ENCODE measurements at places on chromosomes 11 and 22. TPM values are rescaled to one million over a fixed set of nuclear protein-coding genes. Genes with fewer than 3 reads are reported as not detected.

- DNase-seq: peak; percentile 28
Measured at GRCh38 chr11:63613517-63614135, 607 bp downstream of the PLAAT3 start.

GRCh38 chr22:26751217-26751616 lies 93.8 kb downstream of the MIAT start:
- DNase-seq: no peak

ART1 gene
- total RNA-seq: not detected

DNA sequence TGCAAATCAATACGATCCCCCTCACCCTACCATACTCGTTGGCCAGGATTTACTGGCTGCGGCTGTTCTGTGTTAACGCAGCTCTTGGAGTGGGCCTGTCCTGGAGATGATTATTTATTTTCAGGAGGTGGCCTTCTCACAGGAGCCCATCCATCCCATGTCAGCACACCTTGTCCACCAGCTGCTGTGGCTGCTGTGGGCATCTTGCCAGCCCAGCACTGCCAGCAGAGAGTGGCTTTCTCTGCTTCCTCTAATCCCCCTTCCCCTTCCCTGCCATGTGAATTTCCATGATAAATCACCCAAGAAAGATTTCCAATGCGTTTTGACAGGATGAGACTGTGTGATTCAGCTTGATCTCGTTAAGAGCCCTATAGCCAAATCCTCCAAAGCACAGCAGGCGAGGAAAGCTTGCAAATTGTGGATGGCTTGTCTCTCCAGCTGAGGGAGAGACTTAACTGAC lies 309.1 kb upstream of the C11orf87 start:
- no peak for DNase-seq

GRCh38 chr11:75453916-75454655 lies 21.1 kb upstream of the KLHL35 start:
- DNase-seq: peak; percentile 54

VWCE gene
- 2.2 TPM for total RNA-seq

DNA sequence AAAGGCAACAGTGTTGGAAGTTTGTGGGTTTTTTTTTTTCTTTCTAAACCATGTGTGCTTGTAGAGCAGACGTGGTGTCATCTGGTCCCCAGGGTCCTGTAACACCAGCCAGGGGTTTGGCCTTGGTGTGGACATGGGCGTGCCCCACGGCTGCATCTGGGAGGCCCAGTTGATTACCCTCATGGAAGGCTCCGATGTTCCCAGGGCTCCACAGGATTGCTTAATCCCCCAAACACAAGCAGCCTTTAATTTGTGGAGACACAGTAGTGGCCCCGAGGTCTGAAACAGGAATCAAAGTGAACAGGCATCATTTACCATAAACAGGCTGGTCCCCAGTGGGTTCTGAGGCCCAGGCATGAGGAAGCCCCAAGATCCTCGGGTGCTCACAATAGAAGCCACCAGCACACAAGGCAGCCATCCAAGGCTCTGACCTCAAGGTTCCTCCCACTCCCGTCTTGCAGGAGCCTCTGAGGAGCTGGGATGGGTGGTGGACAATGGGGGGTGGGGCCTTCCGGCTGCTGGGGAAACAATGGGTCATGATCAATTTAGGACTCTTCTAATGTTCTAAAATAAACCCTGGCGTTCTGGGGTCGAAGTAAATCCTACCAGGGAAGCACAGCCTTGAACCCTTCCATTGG lies 115.0 kb upstream of the CD82 start:
- no peak for DNase-seq

ZNF215 gene
- total RNA-seq: 6.5 TPM

C11orf97 gene
- not detected for total RNA-seq

DNA sequence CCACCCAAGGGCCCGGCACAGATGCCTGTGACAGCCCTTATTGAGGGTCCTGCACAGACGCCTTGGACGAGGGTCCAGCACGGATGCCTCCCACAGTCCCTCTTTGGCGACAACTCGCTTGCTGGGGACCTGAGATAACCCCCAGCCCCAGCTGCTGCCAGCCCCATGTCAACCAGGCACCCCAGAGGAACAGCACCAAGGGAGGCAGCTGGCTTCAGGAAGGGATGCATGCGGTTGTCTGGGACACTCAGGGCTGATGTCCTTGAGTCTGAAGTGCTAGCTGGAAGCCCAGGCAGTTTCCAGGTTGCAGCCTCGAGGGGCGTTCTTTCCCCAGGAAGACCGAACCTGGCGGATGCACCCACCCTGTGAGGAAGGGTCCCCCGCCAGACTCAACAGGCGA lies 33.8 kb downstream of the MOB2 start:
- no peak for DNase-seq

- DNase-seq: no peak
Measured at GRCh38 chr11:75492181-75492820, 33.4 kb downstream of the GDPD5 start.

GRCh38 chr11:36352922-36353321 lies 56.8 kb downstream of the PRR5L start:
- no peak for DNase-seq

GRCh38 chr11:110759972-110760381 lies 47.7 kb upstream of the ARHGAP20 start:
- peak; percentile 78 for DNase-seq

FGF3 gene
- total RNA-seq: not detected

GRCh38 chr11:17015627-17016126 lies 1.5 kb upstream of the PLEKHA7 start:
- DNase-seq: peak; percentile 56

MRGPRE gene
- not detected for total RNA-seq

DNA sequence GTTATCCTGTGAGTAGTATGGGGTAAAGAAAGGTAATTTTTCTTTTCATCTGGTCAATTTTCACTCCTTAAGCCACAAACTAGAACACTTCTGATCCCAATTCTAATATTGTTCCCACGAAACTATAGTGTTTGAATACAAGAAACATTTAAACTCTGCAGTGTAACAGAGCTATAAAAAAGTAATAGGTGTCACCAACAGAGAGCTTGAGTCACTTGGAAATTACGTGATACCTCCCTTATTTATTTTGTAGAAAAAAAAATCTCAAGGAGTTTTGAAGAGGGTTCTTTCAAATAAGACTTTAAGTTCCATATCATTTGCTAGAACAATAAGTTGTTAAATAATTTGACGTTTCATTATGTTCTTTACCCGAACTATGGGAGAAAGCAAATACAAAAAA lies 959.4 kb downstream of the JRKL start:
- DNase-seq: no peak

- DNase-seq: peak; percentile 76
Measured at GRCh38 chr11:68841718-68842426, at the start of gene CPT1A. Gene CPT1A, minus strand, starts transcription at chr11:68841916. Its CDS starts 26,442 bp downstream, at chr11:68815474.

DNA sequence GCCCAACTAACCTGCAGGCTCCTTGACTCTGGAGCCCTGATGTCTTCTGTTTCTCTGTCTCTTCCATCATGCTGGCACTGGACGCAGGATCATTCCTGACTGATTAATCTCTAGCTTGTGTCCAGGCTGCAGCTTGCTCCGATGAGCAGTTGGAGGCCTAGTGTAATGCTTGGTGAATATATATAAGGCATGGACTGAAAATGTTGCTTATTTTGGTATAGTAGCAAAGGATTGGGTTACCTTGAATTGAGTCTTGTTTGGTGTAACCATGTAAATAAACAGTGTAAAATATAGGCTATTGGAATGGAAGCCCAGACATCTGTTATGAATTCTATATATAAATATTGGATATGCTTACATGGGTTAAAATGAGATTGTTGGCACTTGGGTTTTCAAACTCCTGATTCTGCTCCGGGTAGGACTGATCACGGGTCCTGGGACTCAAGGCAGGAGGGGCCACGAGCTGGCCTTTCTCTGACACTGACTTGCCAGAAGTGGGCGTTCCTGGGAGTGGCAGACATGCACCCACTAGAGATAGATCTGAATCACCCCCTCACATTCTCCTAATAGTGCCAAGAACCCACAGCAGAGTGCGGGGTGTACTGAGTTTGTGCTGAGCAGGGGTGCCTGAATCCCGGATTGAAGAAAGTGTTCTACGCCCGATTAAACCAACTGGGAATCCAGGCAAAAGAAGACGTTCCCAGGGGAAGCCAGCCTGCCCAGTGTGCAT lies 25.8 kb downstream of the LRP5 start:
- DNase-seq: peak; percentile 22

FADD gene
- total RNA-seq: 49.7 TPM

ACAT1 gene
- 75.1 TPM for total RNA-seq

DNA sequence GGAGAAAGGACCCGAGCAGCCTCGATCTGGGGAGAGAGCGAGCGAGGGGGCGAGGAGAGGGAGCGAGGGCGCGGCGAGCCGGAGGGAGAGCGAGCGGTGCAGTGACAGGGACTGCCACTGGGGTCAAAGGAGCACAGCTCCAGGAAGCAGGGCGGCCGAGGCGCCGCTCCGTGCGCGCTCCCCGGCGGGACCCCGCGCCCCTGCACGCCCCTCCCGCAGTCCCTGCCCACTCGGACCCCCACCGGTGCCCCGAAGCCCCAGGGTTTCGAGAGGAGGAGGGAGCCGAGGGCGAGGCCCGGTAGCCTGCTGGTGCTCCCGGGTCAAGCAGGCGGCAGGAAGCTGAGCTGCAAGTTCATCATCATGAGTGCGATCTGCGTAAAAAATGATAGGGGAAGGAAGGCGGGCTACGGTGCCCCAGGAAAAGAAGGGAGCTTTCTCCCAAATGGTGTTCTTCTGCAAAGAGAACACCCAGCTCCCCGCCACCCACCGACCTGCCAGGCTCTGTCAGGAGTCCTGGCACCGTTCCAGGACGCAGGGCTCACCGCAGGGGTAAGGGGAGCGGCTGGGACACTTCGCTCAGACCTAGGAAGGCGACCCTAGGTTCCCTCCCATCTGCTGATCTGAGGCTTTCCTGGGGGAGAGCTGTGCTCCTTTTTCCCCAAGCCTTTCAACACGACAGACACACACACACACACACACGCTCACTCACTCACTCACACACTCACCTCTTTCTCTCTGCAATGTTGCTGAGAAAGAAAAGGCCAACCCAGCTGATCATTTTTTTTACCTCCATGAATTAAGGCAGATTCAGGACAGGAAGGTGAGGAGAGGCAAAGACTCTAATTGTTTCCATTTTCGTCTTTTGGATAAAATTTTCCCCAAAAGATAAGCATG lies at the start of gene MPPED2:
MPPED2 (minus strand) TSS at position 103 of the 894 bp plus-strand sequence. CDS start 5,980 bp downstream, outside the sequence.
- DNase-seq: no peak

- no peak for DNase-seq
Measured at GRCh38 chr11:121766166-121766565, 313.4 kb upstream of the SORL1-AS1 start.

GRCh38 chr11:68043349-68044144 lies 4.7 kb downstream of the TCIRG1 start:
- peak; percentile 92 for DNase-seq

DNA sequence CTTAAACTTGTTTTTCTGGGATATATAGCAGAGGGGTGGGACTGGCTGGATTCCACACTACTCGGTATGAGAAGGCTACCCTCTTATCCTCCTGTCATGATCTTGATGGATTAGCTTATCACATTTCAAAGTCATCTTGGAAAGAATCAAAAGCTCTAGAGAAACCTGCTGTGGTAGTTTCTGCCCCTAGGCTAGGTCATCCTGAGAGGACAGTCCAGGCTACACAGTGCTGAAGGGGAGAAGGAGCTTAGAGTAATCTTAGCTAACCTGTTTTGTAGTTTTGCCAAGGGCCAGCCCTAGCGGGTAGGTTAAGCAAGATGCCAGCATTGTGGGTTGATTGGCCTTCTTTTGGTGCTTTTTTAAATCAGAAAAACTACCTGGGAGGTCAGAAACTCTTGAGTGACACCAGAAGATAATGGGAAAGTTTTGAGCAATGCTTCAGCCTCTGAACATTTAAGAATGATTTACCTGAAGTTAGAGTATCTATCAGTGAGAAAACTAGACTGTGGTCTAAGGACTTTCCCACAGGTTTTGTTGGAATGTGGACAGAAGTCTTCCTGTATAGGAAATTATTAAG lies 21.3 kb downstream of the PIWIL4 start:
- DNase-seq: no peak

FUT4 gene
- 4.3 TPM for total RNA-seq

- no peak for DNase-seq
Measured at GRCh38 chr11:122599434-122599833, 56.1 kb upstream of the UBASH3B start.

GRCh38 chr22:36349726-36350125 lies 38.0 kb downstream of the MYH9 start:
- DNase-seq: no peak

GRCh38 chr11:63937713-63938478 lies 906 bp upstream of the NAA40 start:
- DNase-seq: no peak

UCP3 gene
- total RNA-seq: 1.7 TPM

- DNase-seq: peak; percentile 83
Measured at GRCh38 chr11:2378527-2379210, 1.6 kb downstream of the CD81 start.

- no peak for DNase-seq
Measured at GRCh38 chr11:34546511-34547209, 33.1 kb upstream of the ELF5 start.

SLC2A11 gene
- 12.2 TPM for total RNA-seq

DDT gene
- total RNA-seq: 88.9 TPM

OR5A1 gene
- not detected for total RNA-seq

DNA sequence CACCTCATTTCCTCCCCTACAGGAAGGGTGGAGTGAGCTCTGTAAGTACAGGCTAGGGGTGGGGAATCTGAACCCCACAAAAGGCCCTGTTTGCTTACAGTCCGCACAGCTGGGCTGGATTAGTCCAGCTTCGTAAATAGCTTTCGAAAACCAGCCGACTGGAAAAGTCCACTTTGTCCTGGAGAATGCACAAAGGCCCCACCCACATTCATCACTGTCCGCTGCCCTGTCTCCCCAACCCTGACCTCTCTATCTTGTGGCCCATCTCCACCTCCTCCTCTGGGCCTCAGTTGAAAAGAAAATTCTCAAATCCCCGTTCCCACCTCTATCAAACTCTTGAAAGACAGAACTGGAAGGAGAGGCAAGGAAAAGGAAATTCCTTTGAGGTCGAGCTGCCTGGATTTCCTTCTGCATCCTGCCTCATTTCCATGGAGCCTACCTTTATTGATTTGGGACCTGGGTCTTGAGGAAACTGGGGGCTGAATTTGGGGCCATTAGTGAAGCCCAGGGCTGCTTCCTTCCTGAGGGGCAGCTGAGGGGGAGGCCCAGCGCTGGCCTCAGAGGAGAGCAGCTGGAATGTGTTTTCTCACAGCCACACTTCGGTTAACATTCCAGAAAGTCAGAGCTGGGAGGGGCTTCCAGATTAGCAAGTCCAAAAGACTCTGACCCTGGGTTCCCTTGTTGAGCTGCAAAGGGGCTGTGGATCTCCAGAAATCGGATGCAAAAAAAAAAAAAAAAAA lies 147.6 kb downstream of the FBXO7 start:
- DNase-seq: peak; percentile 99

NEAT1 gene
- 413 TPM for total RNA-seq

Data from fibroblast of villous mesenchyme (primary cell).